ENCODE measurements at places on chromosomes 13 and 19.

DNA sequence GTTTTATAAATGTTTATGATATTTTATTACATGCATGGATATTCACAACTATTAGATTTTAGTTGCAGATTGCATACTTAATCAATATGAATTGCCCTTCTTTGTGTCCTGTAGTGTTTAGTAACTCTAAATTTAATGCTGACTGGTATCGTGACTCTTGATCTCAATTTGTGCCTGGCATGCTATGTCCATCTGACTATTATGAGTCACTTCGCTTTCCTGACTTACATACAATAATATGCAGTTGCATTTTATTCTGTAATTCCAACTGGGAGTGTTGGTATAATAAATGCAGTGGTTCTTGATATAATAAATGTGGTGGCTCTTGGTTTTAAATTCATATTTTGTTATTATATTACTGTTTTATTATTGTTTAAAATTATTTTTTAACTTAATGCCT lies 277.5 kb downstream of the LIG4 start:
- DNase-seq: no peak

DNA sequence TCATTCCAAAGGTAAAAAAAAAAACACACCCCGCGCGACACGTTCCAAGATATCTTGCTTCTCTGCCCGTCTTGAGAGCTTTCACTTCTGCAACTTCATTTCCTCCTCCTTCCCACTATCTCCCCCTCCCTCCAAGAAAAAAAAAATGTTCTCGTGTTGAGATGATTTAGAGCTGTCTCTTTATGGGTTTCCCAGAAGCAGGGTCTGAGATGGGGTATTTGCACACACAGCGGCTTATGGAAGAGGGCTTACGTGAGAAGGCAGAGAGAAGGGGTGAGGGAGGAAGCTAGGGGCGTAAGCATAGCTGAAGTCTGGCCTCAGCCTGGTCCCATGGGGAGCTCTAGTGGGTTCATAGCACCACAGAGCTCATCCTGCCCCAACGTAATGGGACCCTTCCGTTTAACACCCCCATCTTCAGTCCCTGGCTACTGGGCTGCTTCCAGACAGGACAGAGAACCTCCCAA lies 31.3 kb upstream of the USE1 start:
- DNase-seq: no peak

DNA sequence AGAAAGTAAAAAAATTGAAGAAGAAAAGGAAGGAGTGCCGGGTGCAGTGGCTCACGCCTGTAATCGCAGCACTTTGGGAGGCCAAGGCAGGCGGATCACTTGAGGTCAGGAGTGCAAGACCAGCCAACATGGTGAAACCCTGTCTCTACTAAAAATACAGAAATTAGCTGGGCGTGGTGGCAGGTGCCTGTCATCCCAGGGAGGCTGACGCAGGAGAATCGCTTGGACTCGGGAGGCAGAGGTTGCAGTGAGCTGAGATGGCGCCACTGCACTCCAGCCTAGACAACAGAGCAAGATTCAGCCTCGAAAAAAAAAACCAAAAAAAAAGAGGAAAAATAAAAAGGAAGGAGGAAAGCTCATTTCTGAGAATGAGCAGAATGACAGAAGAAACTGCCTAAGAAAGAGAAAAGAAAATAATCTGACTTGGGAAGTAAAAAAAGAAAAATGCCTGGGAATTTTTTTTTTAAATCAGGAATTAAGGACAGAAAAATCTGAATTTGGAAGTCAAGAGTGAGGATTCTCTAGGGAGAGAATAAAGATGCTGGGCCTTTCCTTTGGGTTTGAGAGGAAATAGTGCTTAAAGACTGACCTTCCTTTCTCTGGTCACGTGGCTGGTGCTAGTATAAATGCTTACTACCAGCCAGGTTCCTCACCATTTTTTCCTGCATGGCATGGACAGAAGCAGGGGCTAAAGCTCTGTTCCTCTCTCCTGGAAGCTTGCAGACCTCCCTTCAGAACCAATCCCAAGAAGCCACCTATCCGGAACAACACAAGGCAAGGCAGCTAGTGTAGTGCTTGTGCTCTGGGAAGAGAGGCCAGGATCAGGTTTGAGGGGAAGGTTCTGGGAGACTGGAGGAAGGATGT lies at the start of gene FFAR2:
FFAR2 (plus strand) TSS at position 652 of the 864 bp plus-strand sequence. CDS start 1,458 bp downstream, outside the sequence.
- DNase-seq: no peak

DNA sequence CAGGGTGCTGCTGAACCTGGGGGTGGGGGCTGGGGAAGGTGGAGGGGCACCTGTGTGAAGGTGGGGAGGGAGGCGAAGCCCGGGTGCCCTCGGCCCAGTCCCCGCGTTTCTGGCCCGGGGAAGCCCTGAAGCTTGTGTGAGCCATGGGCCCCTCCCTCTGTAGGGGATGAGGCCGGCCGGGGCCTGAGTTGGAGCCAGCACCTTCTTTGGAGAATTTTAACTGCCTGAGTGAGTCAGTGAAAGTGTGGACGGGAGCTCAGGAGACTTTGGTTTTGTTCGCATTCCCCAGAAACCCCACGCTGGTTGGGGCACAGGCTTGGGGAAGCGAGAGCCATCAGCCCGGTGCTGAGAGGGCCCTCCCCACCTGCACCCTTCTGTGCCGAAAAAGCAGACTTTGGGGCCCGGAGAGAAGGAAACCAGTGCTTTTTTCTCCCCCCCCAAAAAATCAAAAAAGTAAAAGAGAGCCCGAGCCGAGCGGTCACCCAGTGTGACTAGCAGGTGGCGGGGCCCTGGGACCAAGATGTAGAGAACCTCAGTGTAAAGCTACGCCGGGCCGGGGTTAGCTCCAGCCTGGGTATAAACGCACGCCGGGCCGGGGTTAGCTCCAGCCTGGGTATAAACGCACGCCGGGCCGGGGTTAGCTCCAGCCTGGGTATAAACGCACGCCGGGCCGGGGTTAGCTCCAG lies 45.1 kb downstream of the TMEM255B start:
- no peak for DNase-seq

DNA sequence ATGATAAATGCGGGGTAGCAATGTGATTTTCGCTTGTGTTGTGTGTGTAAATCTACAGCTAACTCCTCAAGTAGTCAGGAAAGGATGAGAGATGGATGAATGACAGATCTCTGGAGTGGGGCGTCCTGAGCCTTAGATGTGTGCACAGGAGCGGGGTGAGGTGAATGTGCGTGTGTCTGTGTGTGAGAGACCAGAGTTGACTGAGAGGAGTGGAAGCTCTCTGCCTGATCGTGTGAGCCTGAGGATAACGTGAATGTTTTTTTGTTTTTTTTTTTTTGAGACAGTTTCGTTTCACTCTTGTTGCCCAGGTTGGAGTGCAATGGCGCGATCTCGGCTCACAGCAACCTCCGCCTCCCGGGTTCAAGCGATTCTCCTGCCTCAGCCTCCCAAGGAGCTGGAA lies 805 bp downstream of the ZNF461 start:
- DNase-seq: no peak

DNA sequence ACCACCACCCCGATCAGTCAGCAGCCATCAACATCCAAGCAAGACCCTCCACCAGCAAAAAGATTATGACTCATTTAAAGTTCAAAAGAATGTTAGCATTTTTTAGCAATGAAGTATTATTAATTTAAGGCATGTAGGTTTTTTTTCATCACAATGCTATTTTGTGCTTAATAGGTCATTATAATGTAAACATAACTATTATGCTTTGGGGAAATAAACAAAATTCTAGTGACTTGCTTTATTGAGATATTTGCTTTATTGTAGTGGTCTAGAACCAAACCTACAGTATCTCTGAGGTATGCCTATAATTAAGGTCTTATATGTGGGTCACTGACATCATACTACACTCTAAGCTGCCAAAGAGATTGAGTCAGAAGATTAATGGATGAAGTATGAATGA lies 20.0 kb downstream of the KLF12 start:
- no peak for DNase-seq

- no peak for DNase-seq
These were observed 618 bp downstream of the TMEM38A start for GRCh38 chr19:16661480-16662034.

DNA sequence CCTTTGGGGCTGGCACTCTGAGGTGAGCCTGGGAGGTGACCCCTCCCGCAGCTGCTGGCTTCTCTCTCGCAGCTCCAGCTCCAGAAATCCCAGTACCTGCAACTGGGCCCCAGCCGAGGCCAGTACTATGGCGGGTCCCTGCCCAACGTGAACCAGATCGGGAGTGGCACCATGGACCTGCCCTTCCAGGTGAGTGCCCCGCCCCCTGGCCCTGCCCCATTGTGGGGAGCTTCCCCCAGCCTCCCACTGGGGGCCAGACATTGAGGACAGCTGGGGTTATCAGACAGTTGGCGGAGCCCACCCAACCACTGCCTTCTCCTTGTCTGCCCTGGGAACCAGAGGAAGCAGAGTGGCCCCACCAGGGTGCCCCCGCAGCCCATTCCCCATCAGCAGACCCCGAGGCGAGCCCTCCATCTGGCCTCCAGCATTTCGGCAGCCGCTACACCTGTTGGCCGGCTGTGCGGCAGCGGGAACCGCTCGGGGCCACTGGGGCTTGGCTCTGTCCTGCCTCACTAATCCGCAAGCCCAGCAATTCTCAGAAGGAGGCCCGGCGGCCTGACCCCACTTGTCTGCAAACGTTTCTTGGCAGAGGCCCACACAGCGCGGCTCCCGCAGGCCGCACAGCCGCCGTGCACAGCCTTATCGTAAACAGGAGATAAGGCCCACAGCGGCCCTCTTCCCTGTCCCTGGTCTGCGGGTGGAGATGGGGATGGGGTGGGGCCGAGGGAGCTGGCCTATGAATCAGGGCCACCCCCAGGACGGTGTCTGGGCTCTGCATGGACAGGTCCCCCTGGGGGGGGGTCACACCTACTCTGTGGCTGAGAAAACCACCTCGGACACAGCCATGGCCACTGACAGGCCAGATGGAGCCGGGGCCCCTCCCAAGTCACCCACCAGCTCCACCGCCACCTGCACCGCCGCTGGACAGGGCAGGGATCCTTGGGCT lies 48.0 kb downstream of the COMP start:
- peak; percentile 24 for DNase-seq

DNA sequence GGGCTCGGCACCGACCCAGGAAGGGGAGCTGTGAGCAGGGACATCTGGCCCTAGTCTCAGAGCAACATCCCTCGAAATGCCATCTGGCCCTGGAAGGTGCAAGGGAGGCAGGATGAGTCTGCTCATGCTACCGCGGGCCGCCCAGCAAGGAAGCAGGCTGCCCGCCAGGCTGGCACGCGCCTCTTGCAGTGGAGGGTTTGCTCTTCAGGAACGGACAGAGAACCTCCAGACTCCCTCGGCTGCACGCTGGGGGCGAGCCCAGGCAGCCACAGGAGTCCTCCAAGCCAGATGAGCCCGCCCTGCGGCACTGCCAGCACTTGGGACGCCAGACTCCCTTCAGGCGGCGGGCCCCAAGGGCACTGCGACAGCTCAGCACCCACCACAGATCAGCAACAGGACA lies 10.1 kb upstream of the ATP8B3 start:
- no peak for DNase-seq

GRCh38 chr13:44401577-44401976 lies 28.0 kb downstream of the SERP2 start:
- no peak for DNase-seq

GRCh38 chr13:71820699-71821098 lies 46.3 kb downstream of the DACH1 start:
- DNase-seq: no peak

DNA sequence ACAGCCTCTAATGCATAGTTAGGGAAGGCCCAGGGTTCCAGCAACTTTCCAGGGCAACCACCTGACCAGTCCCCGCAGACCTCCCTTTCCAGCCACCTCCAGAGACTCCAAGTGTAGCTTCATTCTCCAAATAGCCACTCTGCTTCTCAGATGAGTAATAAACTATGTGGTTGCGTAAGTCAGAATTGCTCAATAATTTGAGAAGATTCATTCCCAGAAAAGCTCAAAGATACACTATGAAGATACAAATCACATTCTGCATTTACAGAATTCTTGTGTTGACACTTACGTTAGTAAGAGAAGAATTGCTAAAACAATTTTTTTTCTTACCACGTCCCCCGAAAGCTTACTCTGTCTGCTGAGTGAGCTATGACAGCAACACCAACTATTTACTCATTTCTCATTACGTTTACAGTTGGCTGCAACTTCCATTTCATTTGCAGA lies 8.2 kb upstream of the LATS2 start:
- DNase-seq: peak; percentile 88

GRCh38 chr13:42864952-42865767 lies 83.8 kb downstream of the FAM216B start:
- no peak for DNase-seq

GRCh38 chr13:113930671-113931637 lies 42.9 kb downstream of the C13orf46 start:
- DNase-seq: no peak

DNA sequence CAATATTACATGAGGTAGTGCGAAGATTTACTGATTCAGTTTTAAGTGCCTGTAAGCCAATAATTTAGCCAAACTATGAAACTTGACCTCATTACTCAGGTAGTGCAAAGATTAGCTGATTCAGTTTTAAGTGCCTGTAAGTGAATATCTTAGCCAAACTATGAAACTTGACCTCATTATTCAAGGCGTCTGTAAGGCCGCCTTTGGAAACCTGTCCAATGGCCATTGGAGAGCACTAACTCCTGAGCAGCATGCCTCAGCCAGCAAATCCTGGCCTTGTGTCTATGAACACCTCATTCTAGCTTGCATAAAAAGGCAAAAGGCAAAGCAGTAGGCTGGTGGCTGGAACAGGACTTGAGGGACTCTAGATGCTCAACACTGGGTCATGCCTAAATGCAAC lies 127.0 kb upstream of the GPR12 start:
- no peak for DNase-seq

GRCh38 chr13:90867336-90867683 lies 480.2 kb upstream of the MIR17HG start:
- DNase-seq: peak; percentile 7

GRCh38 chr13:60009300-60010253 lies 154.2 kb downstream of the DIAPH3 start:
- DNase-seq: no peak

DNA sequence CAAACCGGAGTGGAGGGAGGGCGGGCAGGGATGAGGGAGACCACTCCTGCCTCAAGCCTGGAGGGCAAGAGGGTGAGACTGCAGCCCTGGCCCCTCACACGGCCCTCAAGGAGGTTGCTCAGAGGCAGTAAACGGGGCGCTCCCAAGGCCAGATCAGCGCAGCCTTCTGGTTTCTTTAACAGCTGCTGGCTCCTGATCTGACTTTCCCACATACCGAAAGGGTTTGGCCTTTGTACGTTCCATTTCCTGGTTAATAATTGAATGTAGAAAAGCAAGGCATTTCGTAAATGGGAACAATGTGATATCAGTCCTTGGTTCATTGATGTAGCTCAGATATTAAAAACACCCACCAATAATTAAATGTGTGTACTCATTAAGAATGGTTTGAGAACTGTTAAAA lies 71.5 kb downstream of the GGACT start:
- no peak for DNase-seq

- no peak for DNase-seq
These were observed 7.2 kb downstream of the ZNF550 start for GRCh38 chr19:57552432-57552831.

GRCh38 chr13:99151516-99151915 lies 49.1 kb upstream of the UBAC2 start:
- no peak for DNase-seq

DNA sequence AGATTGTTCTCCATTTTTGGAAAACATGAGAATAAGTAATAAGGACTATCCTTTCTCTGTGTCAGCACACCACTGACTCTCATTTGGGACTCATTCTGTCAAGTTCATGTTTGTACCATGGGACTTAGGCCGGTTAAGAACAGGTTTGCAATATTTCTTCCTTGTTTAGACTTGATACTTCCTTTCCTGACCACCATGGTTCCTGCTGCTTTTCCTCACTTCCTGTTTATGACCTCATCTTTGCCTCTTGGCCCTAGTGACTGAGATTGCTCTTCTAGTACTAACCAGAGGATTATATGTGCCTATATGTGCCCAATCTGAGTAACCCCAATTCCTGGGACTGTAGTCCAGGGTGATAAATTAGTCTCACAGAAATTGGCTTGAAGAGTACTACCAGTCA lies 32.5 kb upstream of the NDFIP2 start:
- no peak for DNase-seq

- DNase-seq: no peak
These were observed 318.7 kb upstream of the KLF12 start for GRCh38 chr13:74452881-74453280.

All from AG04450 (cell line).